AG08396 (cell line): ENCODE measurements at places on chromosomes 1 and 21.
A peak's percentile ranks its signal among the peaks of the same experiment; 100 is the strongest.

DNA sequence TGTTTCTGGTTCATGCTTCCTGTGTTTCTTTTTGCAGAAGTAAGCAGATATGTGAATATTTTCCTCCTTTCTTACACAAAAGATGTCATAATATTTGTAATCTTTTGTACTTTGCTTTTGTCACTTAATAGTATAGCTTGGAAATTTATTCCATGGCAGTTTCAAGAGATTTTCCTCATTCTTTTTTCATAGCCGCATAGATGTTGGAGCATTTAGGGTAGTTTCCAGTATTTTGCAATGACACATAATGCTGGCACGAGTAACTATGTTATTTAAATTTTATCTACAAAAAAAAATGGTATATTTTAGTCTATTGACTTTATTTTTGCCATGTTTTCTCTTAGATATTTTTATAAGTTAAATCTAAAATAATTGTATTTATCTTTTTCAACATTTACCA, 40.7 kb downstream of the AGO3 start:
- no peak for DNase-seq

- peak; percentile 64 for DNase-seq
Measured at GRCh38 chr21:33230545-33231324, 997 bp downstream of the IFNAR2 start.

DNA sequence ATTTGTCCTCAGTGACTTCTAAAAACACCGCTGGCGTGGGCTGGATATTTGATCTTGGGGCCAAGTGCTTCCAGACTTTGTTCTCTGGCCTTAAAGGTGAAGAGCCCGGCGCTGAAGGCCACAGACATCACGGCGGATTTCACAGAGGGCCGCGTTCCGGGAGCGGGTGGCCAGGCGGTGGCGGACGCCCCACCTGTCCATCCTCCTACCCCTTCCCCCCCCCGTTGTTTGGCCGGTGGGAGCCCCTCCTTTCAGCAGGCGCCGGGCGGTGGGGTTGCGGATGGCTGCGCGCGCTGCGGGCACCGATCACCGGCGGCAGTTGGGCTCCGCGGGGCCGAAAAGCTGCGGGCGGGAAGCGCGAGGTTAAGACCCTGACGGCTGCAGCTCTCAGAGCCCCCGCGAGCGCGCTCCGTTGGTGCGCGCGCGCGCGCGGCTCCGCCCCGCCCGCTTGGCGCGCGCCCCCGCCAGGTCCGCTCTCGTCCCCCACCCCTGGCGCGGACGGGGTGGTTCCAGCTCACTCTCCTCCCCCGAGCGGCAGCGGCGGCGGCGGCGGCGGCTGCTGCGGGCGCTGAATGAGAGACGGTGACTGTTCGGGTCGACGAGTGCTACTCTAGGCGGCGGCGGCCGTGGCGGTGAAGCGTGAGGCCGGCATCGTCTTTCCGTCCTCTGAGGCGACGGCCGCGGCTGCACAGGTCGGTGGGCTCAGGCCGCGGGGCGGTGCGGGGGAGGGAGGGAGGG, at the start of gene RALGPS2:
Gene RALGPS2 (plus strand): TSS at position 517 of the 738 bp plus-strand sequence. CDS start 51,521 bp downstream, outside the sequence.
- DNase-seq = peak; percentile 85

DNA sequence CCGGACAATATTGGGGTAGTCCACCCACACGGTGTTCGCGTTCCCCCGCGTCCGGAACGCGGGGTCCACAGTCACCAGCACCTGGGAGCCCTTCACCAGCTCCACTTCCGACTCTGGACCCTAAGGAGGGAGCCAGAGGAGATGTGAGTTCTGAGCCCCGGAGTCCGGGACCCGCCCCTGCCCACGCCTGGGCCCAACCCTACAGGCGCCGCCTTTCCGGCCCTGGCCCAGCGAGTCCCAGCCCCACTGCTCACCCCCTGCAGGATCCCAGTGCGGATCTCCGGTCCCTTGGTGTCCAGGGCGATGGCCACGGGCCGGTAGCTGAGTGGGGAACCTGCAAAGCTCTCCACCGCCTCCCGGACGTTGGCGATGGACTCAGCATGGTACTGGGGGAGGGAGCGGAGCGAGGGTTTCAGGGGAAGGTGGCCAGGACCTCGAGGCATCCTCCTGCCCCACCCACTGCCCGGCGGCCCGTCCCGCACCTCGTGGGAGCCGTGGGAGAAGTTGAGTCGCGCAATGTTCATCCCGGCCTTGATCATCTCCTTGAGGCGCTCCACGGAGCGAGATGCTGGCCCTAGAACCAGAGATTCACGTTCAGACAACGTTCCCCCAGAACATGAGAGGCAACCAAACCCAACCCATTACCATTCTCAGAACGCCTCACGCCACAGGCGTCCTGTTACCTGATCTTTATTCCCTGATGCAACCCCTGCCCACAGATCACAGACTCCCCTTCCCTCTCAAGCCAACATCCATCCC, 5.9 kb downstream of the PKLR start:
- DNase-seq = no peak

DNA sequence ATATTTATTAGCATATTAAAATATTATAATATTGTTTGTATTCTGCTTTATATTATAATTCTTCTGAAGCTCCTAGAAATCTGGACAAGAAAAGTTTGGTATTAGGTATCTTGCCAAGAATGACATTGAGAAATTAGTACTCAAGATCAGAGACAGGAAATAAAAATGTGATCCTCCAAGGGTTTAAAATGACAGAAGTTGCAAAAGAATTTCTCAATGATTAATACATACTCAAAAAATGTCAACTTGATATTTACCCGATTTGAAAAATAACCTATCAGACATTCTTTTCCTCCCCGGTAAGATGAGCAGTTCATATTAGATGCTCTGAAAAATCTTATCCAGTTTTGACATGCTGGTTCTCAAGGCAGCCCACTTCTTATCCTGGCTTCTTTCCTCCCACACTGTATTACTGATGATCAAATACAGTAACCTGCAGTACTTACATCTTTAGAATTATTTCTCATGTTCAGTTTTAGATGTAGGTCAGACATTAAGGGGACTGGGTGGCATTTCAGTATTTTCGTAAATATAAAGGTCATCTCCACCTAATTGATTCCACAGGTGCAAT, 55.3 kb downstream of the CACHD1 start:
- no peak for DNase-seq

- DNase-seq = no peak
Measured at GRCh38 chr21:8991088-8991907, 1530.1 kb upstream of the TPTE start.

DNA sequence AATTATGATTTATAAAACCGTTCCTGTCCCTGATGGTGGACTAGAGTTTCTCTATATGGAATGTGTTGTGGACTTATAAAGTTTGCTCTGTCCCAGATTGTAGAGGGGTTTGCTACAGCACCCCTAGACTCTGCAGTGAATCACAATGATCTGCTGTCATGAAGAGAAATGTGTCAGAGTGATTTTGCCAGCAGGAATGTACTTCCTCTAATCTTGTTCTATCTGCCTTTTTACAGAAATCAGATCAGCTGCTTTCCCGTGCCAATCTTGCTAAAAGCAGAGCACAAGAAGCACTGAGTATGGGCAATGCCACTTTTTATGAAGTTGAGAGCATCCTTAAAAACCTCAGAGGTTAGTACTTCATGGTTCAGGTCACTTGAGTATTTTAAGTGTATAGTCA, 52.0 kb downstream of the LAMC2 start:
- no peak for DNase-seq

DNA sequence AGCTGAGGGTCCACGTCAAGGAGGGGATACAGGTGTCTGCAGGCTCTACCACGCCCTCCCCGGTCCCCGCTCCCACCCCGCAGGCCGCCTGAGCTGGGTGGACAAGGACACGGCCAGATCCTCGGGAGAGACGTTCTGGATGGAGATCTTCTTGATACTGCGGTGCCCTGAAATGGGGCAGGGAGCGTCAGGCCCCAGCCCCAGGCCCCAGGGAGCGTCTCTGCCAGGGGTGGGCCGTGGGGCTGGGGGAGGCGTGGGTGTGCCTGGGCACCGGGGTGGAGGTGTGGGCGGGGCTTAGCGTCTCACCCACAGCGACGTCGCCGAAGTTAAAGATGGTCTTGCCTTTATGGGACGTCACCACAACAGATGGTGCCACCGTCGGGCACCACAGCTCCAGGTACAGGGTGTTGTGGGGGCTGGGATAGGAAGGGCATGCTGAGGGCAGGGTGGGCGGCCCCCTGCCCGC, 7.3 kb upstream of the TMEM52 start:
- DNase-seq = no peak

GRCh38 chr1:27218736-27219135, 15.7 kb upstream of the WDTC1 start:
- DNase-seq = no peak

GRCh38 chr1:157124855-157125254, 13.3 kb downstream of the ETV3 start:
- DNase-seq = no peak

- DNase-seq = no peak
Measured at GRCh38 chr1:60612790-60613189, 469.6 kb upstream of the NFIA start.

- DNase-seq = no peak
Measured at GRCh38 chr1:54234284-54234683, 34.3 kb downstream of the MRPL37 start.

DNA sequence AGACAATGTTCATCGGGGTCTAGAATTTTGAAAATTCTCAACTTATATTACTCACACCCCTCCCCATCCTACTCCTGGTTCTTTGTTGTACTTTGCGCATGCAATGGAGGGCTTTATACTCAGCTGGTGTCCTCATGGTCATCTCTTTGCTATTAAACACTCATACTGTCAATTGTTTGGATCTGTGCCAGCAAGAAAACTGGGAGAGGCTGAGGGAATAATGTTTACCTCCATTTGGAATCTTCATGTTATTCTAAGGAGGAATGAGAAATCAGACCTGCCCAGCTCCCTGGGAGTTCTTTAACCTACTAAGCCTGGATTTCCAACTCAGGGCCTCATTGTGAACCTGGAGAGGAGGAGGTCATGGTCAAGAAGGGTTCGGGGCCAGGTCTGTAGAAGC, 143.9 kb upstream of the DNAH14 start:
- DNase-seq = no peak

DNA sequence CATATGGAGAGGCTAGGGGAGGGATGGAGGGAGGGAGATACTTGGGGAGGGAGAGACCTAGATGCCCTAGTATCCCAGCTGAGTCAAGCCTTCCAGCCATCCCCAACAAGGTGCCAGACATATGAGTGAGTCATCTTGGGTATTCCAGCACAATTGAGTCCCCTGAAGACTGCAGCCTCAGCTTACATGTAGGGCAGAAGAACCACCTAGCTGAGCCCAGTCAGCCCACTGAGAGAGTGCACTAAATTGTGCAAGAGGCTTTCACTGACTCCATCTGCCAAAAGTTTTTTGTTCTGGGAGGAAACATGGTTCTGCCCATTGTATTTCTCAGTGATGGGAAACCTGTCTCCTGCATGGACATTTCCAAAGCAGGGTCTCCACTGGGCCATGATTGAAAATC, 76.4 kb downstream of the FOXD2 start:
- no peak for DNase-seq

- no peak for DNase-seq
Measured at GRCh38 chr1:243256590-243256989, 749 bp downstream of the SDCCAG8 start.

- no peak for DNase-seq
Measured at GRCh38 chr1:169517558-169518186, 31.9 kb upstream of the SLC19A2 start.

- no peak for DNase-seq
Measured at GRCh38 chr1:61000327-61000726, 82.0 kb upstream of the NFIA start.

DNA sequence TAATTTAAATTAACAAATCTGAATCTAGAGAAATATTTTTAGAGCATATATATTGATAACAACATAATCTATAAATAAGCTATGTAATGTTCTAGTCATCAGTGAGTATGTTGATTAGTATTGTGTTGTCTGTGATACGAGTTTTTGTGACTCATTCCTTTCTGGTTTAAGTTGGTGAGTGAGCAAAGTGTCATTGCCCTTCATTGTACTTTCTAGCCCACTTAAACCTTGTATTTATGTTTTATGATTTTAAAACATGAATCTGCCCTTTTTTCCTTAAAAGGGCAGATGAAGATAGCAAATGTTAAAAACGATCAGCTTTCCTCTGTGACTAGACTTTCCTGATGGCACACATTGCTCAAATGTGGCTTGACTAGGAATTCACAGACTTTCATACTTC, 38.5 kb downstream of the MACO1 start:
- DNase-seq = no peak

DNA sequence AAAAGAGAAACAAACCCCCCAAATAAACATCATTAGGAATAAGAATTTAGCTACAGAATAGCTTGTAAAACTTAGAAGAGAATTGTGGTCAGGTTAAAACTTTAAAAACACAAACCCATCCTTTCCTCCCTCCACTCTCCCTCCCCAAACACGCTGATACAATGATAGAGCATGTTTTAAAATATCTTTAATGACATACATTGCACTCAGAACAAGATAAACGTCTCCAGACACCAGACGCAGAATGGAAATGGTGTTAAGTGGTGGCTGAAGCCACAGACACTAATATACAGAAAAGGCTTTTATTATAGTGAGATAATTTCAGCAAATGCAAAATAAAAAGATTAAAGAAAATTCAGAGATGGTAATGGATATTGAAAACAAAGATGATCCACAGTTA, 58.9 kb upstream of the SAMD13 start:
- no peak for DNase-seq

DNA sequence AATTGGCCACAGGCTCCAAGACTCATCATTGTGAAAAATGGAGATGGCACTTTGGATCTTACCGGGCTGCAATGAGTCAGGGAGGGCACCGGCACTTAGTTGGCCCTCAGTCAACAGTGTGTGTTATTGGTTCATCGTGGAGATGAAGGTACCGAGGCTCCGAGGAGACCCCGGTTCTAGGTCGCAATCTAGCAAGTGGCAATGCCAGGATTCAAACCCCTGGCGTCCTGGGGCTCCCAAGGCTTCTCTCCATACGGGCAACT, 49.0 kb upstream of the ACOT11 start:
- DNase-seq = no peak

DNA sequence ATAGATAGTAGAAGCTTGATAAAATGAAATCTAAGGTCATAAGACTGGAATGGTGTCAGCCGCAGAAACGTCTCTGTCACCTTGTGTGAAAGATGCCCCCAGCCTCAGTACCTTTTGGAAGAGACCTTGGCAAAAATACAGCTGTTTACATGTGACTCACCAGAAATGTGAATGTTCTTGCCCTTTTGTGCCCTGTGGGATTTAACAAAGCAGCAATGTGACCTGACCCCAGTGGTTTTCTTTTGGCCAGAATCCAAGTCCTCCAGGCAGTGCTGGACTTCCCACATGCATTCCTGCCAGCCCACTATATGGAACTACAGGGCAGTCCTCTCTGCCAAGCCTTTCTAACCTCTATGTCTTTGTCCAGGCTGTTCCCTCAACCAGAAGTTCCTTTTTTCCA, 27.2 kb upstream of the LRRC8C start:
- DNase-seq = peak; percentile 33

GRCh38 chr21:41923186-41923585, 30.6 kb downstream of the C2CD2 start:
- no peak for DNase-seq

GRCh38 chr1:36560621-36561360, 78.1 kb upstream of the CSF3R start:
- DNase-seq = no peak

GRCh38 chr1:210475806-210476205, 147.1 kb downstream of the HHAT start:
- DNase-seq = no peak
